ENCODE measurements at places on chromosomes 1 and 21. TPM values are rescaled to one million over a fixed set of nuclear protein-coding genes. Genes with fewer than 3 reads are reported as not detected.

GRCh38 chr1:42480921-42481320, 17.8 kb downstream of the CCDC30 start:
- no peak for DNase-seq

DNA sequence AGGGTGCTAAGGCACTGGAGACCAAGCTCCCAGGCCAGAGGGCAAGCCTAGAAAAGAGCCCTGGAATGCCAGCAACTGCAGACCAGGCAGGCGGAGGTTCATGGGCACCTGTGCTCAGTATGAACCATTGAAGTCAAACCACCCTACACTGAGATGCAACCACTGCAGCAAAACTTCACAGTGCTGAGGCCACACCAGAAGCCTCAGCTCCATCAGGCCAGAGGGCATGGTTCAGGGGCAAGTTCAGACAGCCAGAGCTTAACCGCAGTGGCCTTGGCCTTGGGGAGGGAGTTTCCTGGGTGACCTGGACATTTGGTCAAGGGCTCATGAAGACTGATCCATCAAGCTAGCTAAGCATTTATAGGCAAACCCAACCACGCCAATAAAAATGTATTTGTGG, 7.1 kb downstream of the RCC2 start:
- no peak for DNase-seq

- no peak for DNase-seq
These were observed 55.6 kb downstream of the ZNF281 start for GRCh38 chr1:200354243-200354642.

GRCh38 chr1:106755682-106756406, 300.6 kb upstream of the PRMT6 start:
- no peak for DNase-seq

- peak; percentile 95 for DNase-seq
These were observed 31.4 kb upstream of the HMGN1 start for GRCh38 chr21:39379986-39380891.

DNA sequence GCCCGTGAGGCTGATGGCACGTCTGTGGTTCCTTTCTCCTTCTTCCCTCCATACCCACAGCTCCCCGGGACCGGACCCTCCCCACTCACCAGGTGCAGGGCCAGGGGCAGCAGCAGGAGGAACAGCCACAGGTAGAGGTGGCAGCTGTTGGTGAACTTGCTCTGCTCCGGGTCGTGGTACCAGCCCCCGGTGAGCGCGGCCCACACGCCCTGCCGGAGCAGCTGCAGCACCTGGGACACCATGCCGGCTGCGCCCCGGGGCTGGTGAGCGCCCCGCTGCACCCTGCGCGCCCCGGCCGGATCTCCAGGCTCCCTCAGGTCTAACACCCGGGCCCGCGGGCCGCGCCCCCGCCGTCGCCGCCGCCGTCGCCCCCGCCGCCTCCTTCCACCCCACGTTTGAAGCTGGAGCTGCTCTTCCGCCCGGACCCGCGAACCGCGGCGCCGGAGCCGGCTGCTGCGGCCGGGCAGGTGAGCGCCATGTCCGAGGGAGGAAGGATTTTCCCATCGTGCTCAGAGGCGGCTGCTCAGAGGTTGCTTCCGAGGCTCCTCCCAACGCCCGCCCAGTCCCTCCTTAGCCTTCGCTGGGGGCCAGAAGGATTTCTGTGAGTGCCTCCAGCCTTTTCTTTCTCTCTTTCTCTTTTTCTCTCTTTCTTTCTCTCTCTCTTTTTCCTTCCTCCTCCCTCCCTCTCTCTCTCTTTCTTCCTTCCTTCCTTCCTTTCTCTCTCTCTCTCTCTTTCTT, at the start of gene PCNX2:
Gene PCNX2 (minus strand): TSS at position 489 of the 738 bp plus-strand sequence. CDS start 247 bp downstream, at position 242.
- peak; percentile 16 for DNase-seq

- DNase-seq, result no peak
These were observed 10.3 kb downstream of the LDLRAD2 start for GRCh38 chr1:21822349-21822748.

- no peak for DNase-seq
These were observed 164.3 kb downstream of the MIS18A start for GRCh38 chr21:32114419-32115035.

GRCh38 chr1:244328476-244328875, 123.2 kb downstream of the ADSS2 start:
- DNase-seq, result no peak

GRCh38 chr21:29175408-29176134, 45.1 kb downstream of the MAP3K7CL start:
- DNase-seq, result no peak

DNA sequence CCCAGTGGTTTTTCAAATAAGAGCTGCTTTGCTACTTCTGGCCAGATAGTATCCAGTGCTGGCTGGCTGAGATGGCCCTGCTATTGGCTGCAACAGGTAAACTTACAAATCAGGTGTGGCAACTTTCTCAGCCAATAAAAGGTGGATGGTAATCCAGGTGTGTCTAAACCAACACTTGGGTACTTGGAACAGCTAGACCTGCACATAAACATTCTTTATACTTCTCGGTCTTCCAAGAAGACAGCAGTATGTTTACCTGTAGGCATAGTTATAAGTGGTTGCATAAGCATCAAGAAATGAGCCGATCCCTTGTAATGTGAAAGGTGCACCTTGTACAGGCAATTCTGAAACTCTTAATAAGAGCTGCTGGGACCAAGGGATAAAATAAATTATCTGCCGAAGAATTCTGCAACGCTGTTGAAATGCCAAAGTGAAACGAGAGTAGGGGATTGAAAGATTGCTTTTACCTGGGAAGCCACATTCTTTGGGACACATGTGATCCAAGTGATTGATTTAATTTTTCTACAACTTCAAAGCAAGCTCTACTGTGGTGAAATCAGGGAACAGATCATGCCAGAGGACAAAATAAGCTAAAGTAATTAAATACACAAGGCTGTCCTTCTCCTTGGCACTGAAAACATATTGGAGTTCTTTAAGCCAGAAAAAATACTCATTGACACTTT, at the start of gene CLDN8:
Gene CLDN8 (minus strand): TSS at position 57 of the 683 bp plus-strand sequence. CDS start 172 bp downstream, outside the sequence.
- DNase-seq, result no peak

DNA sequence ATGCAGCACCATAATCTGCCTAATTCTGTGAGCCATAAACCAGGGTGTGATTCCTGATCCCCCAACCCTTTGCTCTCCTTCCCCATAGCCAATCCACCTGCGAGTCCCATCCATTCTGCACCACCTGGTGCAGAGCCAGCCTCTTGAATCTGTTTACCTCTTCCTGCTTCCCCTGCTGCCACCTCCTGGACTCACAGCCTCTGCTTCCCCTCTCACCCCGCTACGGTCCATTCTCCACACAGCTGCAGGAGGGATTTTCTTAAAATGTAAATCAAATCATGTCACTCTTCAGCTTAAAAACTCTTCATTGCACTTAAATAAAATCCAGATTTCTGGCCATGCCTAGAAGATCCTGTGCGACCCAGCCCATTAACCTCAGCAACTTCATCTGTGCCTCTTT, 186.7 kb downstream of the FOXD2 start:
- DNase-seq, result peak; percentile 2

- peak; percentile 91 for DNase-seq
These were observed 888 bp downstream of the ZNF436 start for GRCh38 chr1:23368562-23369334.

GRCh38 chr1:25893116-25893515, 13.1 kb downstream of the STMN1 start:
- no peak for DNase-seq

The S100A7 gene
- polyA plus RNA-seq, result not detected

The TMPRSS3 gene
- not detected for polyA plus RNA-seq

The SELP gene
- polyA plus RNA-seq, result 4.2 TPM

The WDR64 gene
- polyA plus RNA-seq, result not detected

The LRRC8D gene
- 11.0 TPM for polyA plus RNA-seq

The DYNLT5 gene
- polyA plus RNA-seq, result 7.0 TPM

The S100A4 gene
- 196 TPM for polyA plus RNA-seq
